A673 (cell line): ENCODE measurements at places on chromosomes 5 and 9. TPM values are rescaled to one million over a fixed set of nuclear protein-coding genes. Genes with fewer than 3 reads are reported as not detected.

GRCh38 chr5:44774279-44774880 lies 34.4 kb upstream of the MRPS30 start:
- H3K36me3 ChIP-seq: no peaks in the 10 kb centered on the region
- no peak overlapping the region for H3K4me3 ChIP-seq
- H3K4me1 ChIP-seq: peaks cover 9% of the 10 kb centered on the region
- H3K27ac ChIP-seq: no peak overlapping the region

DNA sequence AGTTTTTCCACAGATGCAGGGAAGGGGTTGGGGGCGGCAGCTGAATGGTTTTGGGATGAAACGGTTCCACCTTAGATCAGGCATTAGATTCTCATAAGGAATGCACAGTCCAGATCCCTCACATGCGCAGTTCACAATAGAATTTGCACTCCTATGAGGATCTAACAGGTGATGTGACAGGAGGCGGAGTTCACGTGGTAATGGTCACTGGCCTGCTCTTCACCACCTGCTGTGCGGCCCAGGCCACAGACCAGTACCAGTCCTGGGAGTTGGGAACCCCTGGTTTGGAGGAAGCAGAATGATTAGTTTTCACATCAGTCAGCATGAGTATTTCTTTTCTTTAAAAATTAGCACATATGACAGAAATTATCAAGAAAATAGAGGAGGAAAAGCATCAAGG lies 26.3 kb downstream of the ANP32B start:
- no peaks in the 10 kb centered on the region for H3K4me1 ChIP-seq
- no peak overlapping the region for H3K4me3 ChIP-seq
- H3K27ac ChIP-seq: no peak overlapping the region
- DNase-seq: no peak
- no peaks in the 10 kb centered on the region for H3K27me3 ChIP-seq

GRCh38 chr9:18786196-18786595 lies 246.8 kb downstream of the SAXO1 start:
- no peaks in the 10 kb centered on the region for H3K4me1 ChIP-seq
- H3K27ac ChIP-seq: no peak overlapping the region
- no peaks in the 10 kb centered on the region for H3K36me3 ChIP-seq
- H3K4me3 ChIP-seq: no peak overlapping the region
- H3K27me3 ChIP-seq: no peaks in the 10 kb centered on the region
- DNase-seq: no peak

DNA sequence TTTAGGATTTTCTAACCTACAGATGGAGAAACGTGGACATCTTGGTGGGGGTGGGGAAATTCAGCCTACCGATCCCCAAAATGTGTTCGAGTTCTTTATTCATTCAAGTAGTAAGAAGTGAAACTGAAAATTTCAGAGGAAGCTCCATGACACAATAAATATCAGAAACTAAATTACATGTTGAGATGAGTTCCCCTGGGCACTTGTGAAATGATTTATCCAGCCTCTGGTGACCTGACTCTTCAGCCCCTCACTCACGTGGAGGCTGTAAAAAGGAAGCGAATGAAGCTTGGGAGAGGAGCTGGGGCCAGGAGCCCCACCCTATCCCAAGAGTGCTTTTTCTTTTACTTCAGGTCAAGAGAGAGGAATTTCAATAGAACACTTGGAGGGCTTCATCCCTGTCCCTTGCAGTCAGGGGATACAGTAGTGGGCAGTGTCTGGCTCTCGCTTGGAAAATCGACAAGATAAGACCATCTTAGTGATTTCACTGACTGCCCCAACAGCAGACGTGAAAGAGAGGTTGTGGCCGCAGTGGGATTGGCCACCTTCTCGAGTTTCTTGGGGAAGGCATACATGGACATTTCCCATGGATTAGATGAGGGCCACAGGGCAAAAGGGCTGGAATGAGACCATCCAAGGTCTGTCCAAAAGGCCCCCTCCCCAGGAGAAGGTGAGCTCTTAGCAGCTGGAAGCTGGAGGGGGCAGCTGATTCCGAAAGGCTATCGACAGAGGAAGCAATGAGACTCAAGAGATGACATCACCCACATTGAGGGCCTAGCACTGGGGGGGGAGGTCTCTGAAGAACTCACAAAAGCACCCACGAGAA lies 76.8 kb upstream of the SH3PXD2B start:
- no peak overlapping the region for H3K4me3 ChIP-seq
- no peaks in the 10 kb centered on the region for H3K4me1 ChIP-seq
- no peak overlapping the region for H3K27ac ChIP-seq
- no peak for DNase-seq
- H3K27me3 ChIP-seq: no peaks in the 10 kb centered on the region
- H3K36me3 ChIP-seq: no peaks in the 10 kb centered on the region

DNA sequence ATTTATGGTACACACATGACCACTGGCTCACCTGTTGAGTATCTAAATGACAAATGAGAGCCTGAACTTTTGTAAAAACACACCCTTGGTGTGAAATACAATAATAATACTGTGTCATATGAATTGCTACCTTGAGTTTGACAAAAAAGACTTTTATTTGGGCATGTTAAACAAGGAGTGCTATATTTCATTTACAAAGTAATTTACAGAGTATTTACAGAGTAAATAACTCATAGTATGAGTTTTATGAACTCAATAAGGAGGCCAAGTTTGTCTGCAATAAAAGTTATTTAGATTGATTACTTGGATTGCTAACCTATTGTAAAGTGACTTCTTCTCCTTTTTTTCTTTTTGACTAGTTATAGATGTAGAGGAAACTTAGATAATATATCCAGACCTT lies 146.0 kb upstream of the NUDT12 start:
- H3K4me3 ChIP-seq: no peak overlapping the region
- no peaks in the 10 kb centered on the region for H3K36me3 ChIP-seq
- H3K4me1 ChIP-seq: no peaks in the 10 kb centered on the region
- H3K27me3 ChIP-seq: no peaks in the 10 kb centered on the region

DNA sequence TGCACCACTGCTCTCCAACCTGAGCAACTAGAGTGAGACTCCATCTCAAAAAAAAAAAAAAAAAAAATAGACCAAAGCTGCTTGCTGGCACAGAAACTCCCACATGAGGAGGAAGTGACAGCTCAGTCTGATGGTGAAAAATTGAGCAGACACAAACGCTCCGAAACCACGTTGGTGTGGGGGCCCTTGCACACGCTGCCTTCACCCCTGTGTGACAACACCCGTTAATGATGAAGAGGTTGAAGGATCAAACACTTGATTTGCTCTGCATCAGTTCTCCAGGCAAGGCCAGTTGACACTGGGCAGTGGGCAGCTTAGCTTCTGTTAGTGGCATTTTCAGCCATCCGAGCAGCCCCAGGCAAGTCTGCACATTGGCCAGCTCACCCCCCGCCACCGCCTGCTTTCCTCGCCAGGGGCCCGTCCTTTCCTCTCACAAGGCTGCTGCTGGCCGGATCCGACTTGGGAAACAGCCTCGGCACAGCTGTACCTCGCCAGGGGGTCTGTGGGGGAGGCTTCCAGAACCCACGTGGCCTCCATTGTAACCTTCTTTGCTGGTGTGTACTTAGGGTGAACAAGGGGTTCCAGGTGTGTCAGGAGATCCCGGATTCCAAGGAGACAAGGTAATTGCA lies 79.8 kb downstream of the COL27A1 start:
- no peak for DNase-seq
- H3K27ac ChIP-seq: no peak overlapping the region
- no peaks in the 10 kb centered on the region for H3K36me3 ChIP-seq
- no peak overlapping the region for H3K4me3 ChIP-seq
- H3K27me3 ChIP-seq: no peaks in the 10 kb centered on the region
- no peaks in the 10 kb centered on the region for H3K4me1 ChIP-seq

DNA sequence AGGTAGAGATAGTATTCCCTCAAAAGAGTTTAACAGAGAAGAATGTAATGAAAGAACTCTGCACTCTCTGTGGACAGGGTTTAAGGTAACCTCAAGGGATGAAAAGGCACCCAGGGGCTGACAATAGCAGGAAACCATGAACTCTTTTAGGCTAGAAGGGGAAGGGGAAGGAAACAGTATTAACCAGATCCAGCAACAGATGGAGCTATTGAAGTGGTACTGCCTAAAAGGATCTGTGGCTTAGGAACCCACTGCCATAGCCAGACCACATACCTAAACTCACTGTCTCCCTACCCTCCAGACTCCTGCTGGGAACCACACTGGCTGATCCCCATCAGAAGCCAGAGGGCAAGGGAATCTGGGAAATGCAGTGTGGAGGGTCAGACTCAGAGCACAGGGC lies 35.5 kb downstream of the PLGRKT start:
- DNase-seq: no peak
- no peak overlapping the region for H3K27ac ChIP-seq
- H3K36me3 ChIP-seq: no peaks in the 10 kb centered on the region
- H3K4me1 ChIP-seq: no peaks in the 10 kb centered on the region
- no peak overlapping the region for H3K4me3 ChIP-seq
- no peaks in the 10 kb centered on the region for H3K27me3 ChIP-seq

DNA sequence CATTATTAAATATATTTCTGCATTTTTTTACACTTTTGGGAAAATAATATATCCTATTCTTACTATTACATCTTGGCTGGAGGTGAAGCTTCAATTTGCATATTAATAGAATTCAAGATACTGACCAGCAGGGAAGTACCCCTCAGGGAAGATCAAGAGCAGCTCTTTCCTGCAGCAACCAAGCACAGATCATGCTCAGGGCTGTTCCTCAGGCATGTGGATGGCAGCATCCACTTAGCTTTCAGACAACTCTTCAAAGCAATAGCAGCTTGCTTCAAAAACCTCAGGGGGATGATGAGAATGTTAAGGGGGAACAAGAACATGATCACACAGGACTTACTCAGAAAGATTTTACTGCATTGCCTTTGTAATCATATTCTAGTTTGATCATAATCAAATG lies 731.8 kb downstream of the SEMA5A start:
- H3K4me3 ChIP-seq: no peak overlapping the region
- H3K27ac ChIP-seq: no peak overlapping the region
- no peaks in the 10 kb centered on the region for H3K27me3 ChIP-seq
- no peak for DNase-seq

GRCh38 chr5:79032031-79032695 lies 37.3 kb downstream of the DMGDH start:
- H3K36me3 ChIP-seq: no peaks in the 10 kb centered on the region
- no peak overlapping the region for H3K4me3 ChIP-seq
- H3K27me3 ChIP-seq: no peaks in the 10 kb centered on the region
- DNase-seq: no peak
- H3K27ac ChIP-seq: no peak overlapping the region

NEUROG1 gene
- not detected in 2 replicates for total RNA-seq

FOXE1 gene
- not detected in 2 replicates for total RNA-seq

FCN2 gene
- total RNA-seq: not detected in 2 replicates

IGIP gene
- total RNA-seq: 2.5 and 2.7 TPM in 2 replicates

DCANP1 gene
- total RNA-seq: not detected in 2 replicates

STPG3 gene
- total RNA-seq: 0.35 TPM in 1 of 2 replicates, not detected in the other
